NCI-H1048 (cell line): ENCODE measurements at places on chromosomes 13 and 19.

DNA sequence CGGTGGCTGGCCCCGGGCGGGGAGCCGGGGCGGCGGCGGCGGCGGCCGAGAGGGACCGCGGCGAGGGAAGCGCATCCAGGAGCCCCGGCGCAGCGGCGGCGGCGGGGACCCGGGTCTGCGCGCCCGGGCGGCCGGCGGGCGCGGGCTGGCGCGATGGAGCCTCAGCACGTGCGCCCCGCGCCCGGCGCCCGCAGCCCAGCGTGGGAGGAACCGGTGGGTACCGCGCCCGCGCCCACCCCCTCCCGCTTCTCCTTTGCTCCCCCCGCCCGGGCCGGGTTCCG is 7.8 kb upstream of the DGKH start:
- DNase-seq, result no peak

GRCh38 chr13:35695448-35695770 is 218.9 kb upstream of the MAB21L1 start:
- no peak for DNase-seq

GRCh38 chr19:48122421-48122820 is 11.8 kb upstream of the PLA2G4C start:
- DNase-seq, result no peak

GRCh38 chr13:59742467-59742866 is 421.3 kb downstream of the DIAPH3 start:
- no peak for DNase-seq
